ENCODE measurements at places on chromosomes 7 and 10.

DNA sequence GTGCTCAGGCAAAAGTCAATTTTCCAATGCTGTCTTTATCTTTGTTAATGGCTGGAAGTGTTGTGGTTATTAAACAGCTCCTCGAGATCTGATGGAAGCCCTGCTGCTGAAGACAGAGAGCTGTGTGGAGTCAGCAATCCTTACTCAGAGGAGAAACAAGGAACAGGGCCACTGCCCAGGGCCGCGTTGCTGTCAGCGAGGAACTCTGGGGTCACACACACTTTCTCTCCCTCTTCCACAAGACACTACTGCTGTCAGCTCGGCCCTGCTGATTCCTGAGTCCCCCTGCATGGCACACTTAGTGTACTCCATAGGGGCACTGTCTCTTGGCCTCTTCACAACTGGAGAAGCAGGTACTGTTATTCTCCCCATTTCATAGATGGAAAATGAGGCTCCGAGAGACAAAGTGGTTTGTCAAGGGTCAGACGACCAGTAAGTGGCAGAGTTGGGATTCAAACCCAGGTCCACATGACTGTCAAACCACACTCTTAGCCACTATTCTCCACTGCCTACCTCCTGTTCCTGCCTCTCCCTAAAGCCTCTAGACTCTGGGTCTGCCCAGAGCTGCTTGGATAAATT, 29.3 kb upstream of the PDCD4 start:
- no peak for DNase-seq

GRCh38 chr7:107972941-107973376, 30.0 kb downstream of the LAMB1 start:
- DNase-seq, result no peak

DNA sequence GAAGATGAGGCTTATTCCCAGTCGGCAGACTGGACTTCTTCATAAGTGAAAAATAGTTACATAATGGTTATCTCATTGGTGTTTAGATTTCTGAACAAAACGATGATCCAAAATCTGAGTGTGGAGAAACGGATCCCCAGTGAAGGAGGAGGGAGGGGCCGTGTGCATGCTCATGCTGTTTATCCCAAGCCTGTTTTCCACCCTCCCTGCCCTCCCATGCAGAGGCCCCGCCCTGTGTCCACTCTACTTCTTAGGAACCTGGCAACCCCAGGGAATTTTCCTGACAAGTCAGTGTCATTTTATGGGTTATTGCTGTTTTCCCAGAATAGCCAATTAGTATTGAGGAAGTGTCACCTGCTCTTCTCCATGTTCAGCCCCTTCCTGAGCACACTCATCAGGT, 174.0 kb downstream of the CELF2 start:
- no peak for DNase-seq

DNA sequence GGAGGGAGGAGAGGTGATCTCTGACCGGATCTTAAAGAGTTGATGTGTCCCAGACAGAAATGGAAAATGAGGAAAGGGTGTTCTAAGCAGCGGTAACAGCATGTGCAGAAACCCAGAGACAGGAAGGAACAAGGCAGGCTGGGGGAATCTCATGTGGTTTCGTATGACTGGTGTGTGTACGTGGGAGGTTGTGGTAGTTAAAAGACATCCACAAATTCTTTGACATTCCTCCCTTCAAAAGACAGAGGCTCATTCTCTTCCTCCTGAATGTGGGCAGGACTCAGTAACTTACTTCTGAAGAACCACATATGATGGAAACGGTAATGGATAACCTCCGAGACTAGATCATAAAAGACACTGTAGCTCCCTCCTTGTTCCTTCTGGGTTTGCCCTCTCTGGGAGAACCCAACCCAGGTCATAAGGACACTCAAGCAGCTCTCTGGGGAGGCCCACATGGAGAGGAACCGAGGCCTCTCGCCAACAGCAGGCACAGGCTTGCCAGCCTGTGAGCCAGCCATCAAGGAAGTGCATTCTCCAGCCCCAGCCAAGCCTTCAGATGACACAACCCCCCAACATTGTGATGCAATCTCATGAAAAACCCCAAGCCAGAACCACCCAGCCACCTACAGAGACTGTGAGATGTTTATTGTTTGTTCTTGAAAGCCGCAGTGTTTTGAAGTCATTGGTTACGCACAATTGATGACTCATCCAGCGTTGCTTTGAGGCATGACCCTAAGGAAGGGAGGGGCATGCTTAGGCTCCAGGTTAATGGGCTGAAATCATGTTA, 116.0 kb downstream of the SLIT1 start:
- no peak for DNase-seq

GRCh38 chr10:6204341-6205191, 1.8 kb downstream of the PFKFB3 start:
- no peak for DNase-seq

DNA sequence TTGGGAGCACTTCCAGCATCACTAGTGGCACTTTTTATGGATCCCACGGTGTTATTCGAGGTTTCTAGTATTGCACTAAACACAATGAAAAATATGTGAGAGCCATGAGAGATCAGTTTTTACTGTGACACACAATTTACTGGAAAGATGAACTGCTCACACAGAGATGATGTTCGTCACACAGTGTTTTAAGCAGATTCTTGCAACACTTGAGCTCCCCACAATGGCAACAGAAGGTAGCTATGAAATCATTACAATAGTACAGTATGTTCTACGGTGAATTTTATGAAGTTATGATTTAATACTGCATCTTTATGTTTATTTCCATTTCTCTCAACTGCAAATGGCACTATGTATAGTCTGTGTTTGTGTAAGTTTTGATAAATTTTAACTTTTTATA, 27.4 kb upstream of the ENTPD1 start:
- no peak for DNase-seq

DNA sequence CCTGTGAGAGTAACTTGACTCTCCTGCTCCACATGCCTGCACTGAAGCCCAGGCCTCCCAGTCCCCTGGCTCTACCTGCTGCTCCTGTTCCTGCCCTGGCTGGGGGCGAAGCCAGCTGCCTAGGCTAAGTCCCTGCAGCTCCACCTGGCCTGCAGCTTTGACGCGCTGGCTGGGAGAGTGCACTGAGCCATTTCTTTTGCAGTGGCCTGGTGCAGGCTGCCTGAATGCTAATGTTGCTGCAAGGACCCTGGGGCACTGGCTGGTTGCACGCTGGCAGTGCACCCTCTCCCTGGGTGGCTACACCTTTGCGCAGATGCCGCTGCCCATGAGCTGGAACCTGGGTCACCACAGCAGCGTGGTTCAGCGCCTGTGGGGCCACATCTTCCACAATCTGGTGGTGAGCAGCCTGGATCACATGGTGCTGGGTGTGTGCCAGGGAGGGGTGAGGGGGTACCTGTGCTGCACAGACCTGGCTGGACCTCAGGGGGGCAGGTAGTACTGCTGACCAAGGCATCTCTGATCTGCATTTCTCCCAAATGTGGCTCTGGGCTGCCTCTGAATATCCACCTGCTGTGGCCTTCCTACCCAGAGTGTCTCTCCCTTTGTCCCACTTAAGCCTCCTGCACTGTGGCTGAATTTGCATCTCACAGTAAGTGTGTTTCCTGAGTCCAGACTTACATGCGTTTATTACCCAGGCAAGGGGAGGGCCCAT, 20.0 kb downstream of the IMPDH1 start:
- peak; percentile 28 for DNase-seq

Data from left lung (tissue), 14 donors.